ENCODE measurements at places on chromosomes 12 and 14.

DNA sequence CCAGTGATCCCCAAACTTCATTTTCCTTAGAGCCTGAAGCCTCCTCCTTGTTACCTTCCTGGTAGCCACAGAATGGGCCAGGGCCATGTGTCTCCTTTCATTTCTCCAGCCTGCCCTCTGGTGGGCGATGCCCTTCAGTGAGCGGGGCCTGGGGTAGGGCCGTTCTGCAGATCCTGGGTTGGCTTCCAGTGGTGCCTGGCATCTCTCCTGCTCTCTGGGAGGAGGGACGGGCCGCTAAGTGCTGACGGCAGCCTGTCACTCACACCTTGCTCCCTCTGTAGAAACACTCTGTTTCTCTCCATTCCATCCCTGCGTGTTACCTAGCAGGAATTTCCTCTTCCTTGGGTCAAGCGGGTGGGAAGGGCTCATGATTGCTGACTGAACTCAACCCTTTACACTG, 232.1 kb downstream of the CACNA1C start:
- no peak for DNase-seq

GRCh38 chr12:97321621-97322020, 141.0 kb upstream of the RMST start:
- DNase-seq: no peak

GRCh38 chr14:31660191-31660590, 99.0 kb downstream of the NUBPL start:
- DNase-seq: no peak

DNA sequence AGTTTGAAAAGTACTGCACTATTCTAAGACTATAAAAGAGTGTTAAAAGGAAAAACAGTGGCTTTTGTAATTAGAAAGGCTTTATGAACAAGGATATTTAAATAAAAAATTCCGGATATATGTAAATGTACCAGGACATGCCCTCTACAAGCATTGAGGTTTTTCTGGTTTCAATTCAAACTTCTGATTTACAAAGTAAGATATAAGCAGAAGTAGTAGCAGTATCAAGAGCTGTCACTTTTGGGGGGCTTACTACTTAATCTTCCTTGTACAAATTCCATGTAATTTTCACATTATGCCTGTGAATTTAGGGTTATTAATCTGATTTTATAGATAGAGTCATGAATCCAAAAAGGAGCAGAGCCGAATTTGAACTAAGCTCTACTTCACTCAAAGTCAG, 170.3 kb upstream of the ATP2B1 start:
- DNase-seq: no peak

Data from stimulated activated CD4-positive, alpha-beta T cell treated with anti-CD3 and anti-CD28 coated beads, Interleukin-12 subunit alpha, Interleukin-12 subunit beta, amount 100 ng/mL, for 24 hours (primary cell).